Kasumi-1 (cell line): ENCODE measurements at places on chromosomes 2 and 18.
A peak's percentile ranks its signal among the peaks of the same experiment; 100 is the strongest.

- DNase-seq = no peak
Observed at GRCh38 chr2:62423235-62423634, 82.8 kb downstream of the TMEM17 start.

GRCh38 chr18:44601447-44601846, 79.2 kb upstream of the SETBP1 start:
- DNase-seq = no peak

DNA sequence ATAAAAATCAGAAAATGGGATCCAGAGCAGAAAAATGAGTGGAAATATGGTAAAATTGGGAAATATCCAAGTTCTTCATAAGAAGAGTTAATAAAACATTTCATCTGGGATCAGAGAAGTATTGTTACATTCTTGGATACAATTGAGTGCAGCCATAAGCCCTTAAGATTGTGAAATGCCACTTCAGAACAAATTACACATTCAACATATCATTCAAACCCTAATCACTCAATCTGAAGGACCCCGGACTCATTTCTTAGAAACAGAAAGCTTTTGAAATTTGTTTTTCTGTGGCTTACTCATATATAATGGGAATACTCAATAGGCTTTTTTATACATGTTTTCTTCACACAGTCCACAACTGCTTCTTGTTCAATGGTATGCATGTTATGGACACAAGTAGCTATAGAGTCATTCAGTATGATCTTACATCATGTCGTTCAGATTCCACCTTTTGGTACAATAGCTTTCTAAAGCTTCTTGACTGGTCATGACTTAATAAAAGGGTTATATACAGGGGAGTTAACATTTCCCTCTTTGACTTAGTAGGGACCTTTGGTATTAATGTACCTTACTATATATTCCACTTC, 39.9 kb downstream of the SCN7A start:
- no peak for DNase-seq

- no peak for DNase-seq
Observed at GRCh38 chr2:16224298-16225045, 284.1 kb downstream of the MYCN start.

DNA sequence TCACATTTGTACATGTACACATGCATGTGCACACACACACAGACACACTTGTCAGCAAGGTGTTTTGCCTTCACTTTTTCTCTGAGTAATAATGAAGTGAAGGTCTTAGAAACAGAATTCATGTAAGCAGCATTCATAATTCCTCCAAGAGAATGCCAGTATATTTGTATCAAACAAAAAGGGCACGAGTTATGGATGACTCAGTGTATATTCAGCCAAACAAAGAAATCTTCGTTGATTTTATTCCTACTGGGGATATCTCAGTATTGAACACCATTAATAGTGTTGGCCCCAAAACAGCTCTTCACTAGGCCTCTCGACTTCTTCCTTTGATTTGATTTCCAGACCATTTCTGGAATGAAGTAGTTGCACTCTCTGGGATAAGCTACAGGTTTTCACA, 125.3 kb downstream of the PIK3C3 start:
- DNase-seq = no peak

GRCh38 chr2:103963146-103963725, 890.7 kb upstream of the POU3F3 start:
- DNase-seq = no peak

DNA sequence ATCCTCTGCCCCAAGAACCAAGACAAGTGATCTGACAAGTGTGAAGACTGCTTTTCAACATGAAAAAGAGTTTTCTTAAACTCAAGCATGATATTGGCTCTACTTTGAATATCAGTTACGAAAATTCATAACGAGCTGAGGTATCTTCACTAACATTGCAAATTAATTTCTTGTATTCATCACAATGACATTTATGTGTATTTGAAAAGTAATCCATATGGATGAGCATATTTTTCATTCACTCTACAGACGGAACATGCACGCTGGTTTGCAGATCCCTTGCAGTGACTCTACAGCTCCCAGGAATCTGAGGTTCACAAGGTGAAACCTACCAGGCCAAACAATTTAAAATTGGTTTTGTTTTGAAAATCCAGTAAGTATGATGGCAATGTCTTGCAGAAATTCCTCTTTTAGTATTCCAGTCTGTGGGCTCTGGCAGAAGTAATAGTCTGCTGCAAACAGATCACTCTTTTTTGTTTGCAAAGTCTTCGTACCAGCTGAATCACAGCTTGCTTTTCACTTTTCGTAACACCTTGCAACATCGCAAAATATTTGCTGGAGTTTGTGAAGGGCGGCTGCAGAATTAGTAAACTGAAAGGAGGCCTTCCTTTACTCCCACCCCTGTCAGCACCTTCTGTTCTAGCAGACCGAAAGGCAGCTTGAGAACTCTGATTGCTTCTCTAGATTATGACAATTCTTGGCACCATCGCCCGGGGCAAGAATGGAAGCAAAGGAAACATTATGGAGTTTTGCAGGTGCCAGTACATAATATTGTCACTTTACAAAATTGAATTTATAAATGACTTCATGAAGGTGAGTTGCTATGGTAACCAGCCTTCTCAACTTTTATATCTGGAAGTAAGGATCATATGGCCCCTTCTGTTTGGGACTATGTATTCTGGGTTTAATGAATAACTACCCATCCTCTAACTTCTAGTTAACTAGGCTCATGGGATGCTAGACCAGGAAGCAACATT, 168.7 kb downstream of the TMEM247 start:
- DNase-seq = no peak

DNA sequence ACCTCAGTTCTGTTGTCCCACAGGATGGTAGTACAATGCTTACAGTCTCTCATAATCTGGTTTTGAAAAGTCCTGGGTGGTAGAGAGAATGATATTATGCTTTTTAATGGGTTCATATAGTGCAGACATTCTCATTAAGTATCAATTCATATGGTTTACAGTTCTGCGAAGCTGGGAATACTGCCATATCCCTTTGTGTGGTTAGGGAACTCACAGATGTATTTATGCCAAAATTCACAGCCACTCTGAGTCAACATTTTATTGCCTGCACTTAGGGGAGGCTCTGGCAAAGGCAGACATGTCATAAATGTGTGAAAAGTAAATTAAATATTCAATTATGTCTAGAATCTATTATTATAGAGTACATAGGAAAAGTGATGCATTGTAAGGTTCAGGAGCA, 808.2 kb downstream of the SUCLG1 start:
- DNase-seq = no peak

- DNase-seq = no peak
Observed at GRCh38 chr2:70005216-70005615, 43.8 kb upstream of the ASPRV1 start.

GRCh38 chr18:3046216-3046808, 33.4 kb upstream of the LPIN2 start:
- DNase-seq = no peak

DNA sequence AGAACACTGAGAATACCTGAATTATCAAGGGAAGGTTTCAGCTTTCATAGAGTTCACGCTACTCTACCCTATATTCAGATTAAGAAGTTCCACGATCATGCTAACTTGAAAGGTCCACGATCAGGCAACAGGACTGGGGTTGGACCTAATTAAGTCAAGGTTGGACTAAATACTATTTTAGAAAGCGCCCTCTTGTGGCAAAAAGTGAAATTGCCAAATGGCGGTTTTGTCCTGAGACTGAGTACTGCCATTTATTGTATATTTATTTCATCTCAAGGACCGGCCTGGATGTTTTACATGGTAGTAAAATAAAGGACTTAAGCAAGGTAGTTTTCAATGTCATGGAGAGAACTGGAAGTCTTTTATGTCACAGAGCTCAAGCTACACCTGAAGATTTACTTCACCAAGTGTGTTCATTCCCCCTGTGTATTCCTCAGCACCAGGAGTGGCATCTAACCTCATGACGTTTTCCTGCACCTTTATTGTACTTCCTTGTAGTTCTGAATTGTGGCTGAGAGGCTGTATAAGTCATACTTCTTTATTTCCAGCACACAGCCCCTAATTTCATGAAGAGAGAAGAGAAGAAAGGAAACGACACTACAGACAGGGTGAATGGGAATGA, 56.8 kb downstream of the SRD5A2 start:
- peak; percentile 54 for DNase-seq

DNA sequence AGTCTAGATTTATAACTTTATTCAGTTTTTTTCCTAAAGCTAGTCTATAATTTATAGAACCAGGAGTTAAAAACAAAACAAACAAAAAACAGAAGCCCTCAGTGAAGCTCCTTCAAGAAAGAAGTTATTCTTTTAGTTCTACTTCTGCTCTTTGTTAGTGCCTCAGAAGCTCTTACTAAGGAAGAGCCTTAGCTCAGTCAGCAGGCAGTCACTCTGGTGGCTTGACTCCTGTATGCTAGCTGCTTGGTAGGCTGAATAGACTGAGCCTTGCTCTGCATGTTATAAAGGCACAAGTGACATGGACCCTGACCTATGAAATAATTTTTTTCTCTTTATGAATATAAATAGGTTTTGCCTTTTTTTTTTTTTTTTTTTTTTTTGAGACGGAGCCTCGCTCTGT, 24.8 kb downstream of the NCOA1 start:
- peak; percentile 16 for DNase-seq

DNA sequence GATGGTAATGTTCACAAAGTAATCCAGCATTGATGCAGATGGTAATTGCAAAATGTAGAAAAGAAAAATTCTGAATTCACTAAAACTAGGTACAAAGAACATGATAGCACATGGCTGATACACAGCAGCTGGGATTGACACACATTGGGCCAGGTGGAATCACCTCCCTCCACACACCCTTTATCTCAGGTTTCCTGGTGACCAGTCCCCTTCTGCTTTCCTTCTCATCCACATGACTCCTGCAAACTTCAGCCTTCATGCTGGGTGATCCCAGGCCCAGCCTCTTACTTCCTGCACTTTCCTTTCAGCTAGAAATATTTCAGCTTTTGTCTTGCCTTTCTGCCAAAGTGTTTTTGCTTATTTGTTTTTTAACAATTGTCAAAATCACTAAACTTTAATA, 246.9 kb downstream of the LNPK start:
- DNase-seq = no peak

GRCh38 chr18:7567474-7568425, 634 bp downstream of the PTPRM start:
- peak; percentile 37 for DNase-seq

DNA sequence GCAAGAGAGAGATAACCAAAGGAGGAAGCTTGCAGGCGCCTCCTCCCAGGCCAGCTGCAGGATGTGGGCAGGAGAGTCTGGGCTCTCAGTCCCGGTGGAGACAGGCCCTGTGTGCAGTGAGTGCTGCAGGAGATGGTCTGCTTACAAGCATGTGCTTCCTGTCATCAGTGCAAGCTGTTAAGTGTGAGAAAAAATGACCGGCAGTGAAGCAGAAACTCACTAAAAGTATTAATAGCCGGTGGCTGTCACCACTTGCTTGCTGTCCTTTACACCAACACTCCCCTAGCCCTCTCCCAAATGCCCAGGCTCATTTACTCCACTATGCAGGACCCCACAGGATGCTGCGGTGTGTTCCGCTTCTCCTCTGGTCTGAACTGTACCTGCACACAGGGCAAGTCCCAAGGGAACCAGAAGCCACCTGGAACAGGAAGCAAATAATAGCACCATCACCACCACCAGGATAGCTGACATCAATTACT, 435.6 kb upstream of the HS6ST1 start:
- peak; percentile 94 for DNase-seq

- DNase-seq = no peak
Observed at GRCh38 chr2:154551649-154552048, 146.8 kb upstream of the KCNJ3 start.

DNA sequence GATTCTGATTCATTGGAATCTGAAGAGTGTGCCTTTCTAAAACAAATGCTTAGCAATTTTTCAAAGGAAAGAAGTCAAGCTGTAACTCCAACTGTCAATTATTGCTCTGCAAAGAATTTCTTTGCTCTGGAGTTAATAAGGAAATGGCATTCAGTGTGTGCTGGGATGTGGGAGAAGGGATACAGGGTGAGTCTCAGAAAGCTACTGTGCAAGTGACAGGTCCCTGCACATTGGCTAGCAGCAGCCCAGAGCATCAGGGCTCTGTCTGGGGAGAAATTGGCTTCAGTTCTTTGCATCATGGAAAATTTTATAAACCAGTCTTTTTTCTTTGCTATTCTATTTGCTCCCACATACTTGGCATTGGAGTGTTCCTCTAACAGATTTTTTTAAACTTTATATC, 1.1 kb upstream of the SYT4 start:
- DNase-seq = no peak

DNA sequence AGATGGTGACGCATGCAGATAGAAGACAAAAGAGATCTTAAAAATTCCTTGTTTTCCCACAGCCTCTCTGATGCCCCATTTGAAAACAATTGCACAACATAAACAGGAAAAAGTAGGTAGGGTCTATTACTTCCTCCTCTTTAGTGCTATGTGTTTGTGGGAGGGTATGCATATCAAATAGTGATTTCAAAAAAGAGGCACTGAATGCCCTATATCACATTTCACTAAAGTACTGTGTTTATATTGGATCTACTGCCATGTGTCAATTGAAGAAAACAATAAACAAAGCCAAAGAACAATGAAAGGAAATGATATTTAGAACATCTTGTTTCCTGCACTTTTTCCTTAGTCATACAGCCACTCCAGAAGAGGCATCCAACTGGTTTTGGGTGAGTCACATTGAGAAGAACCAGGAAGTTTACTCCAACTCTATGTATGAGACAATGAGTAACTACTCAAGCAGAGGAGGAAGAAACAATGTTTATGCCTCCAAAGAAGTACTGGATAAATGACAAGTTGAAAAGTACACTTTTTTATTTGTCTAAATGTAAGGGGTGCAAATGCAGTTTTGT, 583.6 kb downstream of the FBXO15 start:
- no peak for DNase-seq

GRCh38 chr2:66578054-66578686, 143.2 kb downstream of the MEIS1 start:
- no peak for DNase-seq

DNA sequence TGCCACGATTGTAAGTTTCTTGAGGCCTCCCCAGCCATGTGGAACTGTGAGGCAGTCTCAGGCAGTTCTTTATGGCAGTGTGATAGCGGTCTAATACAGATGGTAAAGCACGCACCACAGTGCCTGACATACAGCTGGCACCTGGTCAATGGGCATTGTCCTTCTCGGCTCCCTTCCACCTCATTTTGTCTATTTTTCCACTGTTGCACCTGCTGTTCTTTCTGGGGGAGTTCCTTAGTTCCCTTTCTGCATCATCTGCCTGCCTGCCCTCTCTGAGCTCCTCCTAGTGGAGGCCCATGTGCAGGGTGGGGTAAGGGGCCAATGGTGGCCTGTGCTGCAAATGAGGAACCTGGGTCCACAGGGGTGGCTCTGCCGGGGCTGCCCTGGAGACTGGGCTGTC, 157.6 kb downstream of the LPIN1 start:
- DNase-seq = peak; percentile 81

- DNase-seq = no peak
Observed at GRCh38 chr2:60252581-60253150, 300.8 kb downstream of the BCL11A start.

GRCh38 chr18:72826736-72827135, 41.1 kb downstream of the NETO1 start:
- DNase-seq = no peak
